ENCODE measurements at places on chromosomes 7 and 10.

DNA sequence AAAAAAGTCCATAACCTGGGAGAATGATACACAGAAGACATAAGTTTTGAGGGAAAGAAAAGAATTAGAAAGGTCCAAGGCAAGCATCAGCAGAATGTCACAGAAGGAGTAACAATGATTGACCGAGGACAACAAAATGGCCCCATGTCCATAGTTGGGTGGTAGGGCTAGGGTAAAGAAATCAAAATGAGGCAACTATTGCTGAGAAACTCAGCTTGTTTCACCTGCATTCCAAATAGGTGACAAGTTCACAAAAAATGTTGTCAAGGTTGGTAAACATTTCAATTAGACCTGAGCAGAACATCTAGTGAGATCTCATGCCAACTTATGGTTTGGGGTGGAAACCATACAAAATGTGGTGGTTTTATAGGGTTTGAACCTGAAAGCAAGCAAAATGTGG lies 22.8 kb upstream of the DLX6 start:
- no peak for DNase-seq
- H3K27me3 ChIP-seq, result peaks cover 13% of the 10 kb centered on the region
- H3K4me3 ChIP-seq, result no peak overlapping the region

DNA sequence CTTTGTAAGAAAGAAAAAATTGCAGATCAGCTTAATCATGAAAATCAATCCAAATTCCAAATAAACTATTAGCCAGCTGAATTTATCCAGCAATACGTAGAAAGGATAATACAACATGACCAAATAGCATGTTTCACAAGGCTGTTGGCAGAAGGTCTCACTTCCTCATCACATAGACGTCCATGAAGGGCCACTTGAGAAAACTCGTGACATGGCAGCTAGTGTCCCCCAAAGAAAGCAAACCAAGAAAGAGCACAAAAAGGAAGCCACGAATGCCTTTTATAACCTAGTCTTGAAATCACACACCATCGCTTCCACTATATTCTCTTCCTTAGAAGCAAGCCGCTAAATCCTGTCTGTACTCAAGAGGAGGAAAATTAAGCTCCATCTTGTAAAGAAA lies 105.6 kb upstream of the NRBF2 start:
- H3K4me1 ChIP-seq, result no peaks in the 10 kb centered on the region
- H3K27ac ChIP-seq, result no peak overlapping the region
- H3K4me3 ChIP-seq, result no peak overlapping the region
- no peaks in the 10 kb centered on the region for H3K36me3 ChIP-seq
- DNase-seq, result no peak

- no peak overlapping the region for H3K27ac ChIP-seq
- DNase-seq, result no peak
Measured at GRCh38 chr7:137471128-137471527, 127.6 kb upstream of the PTN start.

DNA sequence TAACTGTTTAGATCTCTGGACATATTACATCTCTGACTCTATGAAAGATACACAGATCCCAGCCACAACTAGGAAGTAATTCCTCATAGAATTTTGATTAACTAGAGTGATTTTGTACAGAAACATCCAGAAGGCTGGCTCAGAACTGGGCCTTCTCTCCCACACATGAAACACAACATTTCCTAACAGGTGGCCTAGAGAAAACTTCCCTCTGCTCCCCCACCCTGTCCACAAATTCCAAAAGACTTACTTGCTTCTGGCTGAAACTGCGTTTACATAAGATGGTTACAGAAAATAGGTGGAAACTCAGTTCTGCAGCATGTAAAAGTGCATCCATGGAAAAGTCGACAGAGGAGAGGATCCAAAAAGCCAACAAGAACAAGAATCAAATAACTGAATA lies 132.9 kb downstream of the FZD1 start:
- no peaks in the 10 kb centered on the region for H3K4me1 ChIP-seq
- H3K4me3 ChIP-seq, result no peak overlapping the region
- H3K36me3 ChIP-seq, result no peaks in the 10 kb centered on the region
- H3K27ac ChIP-seq, result no peak overlapping the region
- H3K27me3 ChIP-seq, result no peaks in the 10 kb centered on the region
- DNase-seq, result no peak

DNA sequence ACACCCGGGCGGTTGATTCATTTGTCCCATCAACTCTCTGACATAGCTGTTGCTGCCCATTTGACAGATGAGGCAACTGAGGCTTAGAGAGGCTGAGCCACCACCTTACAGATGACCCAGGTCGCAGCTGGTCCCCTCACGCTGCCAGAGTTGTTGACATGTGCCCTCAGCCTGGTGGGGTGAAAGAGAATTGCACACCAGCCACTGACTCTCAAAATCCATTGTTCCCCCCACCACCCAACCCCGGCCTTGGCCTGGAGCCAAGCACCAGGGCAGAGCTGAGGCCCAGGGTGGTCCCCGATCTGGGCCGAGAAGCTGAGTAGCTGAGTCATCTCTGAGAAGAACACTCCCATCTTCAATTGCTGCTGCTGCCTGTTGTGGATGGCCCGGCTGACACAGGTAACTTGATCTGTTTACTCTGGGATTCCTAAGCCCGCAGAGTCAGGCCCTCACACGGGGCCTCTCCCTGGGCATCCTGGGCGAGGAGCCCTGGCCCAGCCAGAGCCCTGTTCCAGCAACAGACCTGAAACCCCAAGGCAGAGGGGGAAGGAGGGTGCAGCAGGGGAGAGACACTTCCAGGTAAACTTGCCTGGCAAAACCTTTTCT lies 27.5 kb downstream of the PVRIG start:
- no peaks in the 10 kb centered on the region for H3K36me3 ChIP-seq
- no peak overlapping the region for H3K27ac ChIP-seq
- peak; percentile 3 for DNase-seq
- H3K27me3 ChIP-seq, result no peaks in the 10 kb centered on the region
- no peaks in the 10 kb centered on the region for H3K4me1 ChIP-seq

DNA sequence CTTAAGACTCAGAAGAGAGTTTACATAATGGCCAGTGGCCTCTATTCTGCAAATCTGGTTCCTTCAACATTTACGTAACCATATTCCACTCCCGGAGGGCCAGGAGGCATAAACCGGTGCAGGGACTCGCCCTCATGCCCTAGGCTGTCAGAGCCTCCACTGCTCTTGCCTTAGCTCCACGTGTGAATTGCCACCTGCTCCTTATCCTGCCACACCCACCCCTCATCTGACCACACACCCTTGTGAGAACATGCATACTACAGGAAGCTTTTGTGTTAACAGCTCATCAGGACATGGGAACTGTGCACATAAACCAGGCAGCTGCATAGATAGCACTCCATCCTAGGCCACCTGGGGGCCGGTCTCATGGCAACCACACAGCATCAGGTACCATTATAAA lies 146.7 kb upstream of the PFKP start:
- H3K4me1 ChIP-seq, result peaks cover 12% of the 10 kb centered on the region
- H3K4me3 ChIP-seq, result no peak overlapping the region

GRCh38 chr7:104793066-104793465 lies 220.9 kb upstream of the KMT2E start:
- H3K27me3 ChIP-seq, result no peaks in the 10 kb centered on the region
- no peak overlapping the region for H3K4me3 ChIP-seq
- no peaks in the 10 kb centered on the region for H3K36me3 ChIP-seq
- peaks cover 29% of the 10 kb centered on the region for H3K4me1 ChIP-seq
- DNase-seq, result no peak

DNA sequence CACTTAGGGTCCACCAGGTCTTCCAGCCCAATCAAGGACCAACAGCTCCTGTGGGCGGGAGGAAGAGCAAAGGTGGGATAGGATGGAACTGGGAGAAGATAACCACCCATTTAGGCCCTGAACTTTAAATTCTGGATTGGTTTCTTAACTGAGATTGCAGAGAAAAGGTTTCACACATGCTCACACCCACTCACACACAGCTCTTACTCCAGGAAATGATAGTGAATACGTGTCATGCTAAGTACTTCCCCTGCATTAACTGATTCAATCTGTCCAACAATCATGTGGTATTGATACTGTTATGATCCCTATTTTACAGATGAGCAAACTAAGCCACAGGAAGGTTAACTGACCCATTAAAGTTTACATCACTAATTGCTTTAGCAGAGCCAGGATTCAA lies 4.6 kb upstream of the CYP3A4 start:
- no peaks in the 10 kb centered on the region for H3K4me1 ChIP-seq
- peaks cover 2% of the 10 kb centered on the region for H3K27me3 ChIP-seq
- no peak overlapping the region for H3K27ac ChIP-seq
- no peak for DNase-seq

DNA sequence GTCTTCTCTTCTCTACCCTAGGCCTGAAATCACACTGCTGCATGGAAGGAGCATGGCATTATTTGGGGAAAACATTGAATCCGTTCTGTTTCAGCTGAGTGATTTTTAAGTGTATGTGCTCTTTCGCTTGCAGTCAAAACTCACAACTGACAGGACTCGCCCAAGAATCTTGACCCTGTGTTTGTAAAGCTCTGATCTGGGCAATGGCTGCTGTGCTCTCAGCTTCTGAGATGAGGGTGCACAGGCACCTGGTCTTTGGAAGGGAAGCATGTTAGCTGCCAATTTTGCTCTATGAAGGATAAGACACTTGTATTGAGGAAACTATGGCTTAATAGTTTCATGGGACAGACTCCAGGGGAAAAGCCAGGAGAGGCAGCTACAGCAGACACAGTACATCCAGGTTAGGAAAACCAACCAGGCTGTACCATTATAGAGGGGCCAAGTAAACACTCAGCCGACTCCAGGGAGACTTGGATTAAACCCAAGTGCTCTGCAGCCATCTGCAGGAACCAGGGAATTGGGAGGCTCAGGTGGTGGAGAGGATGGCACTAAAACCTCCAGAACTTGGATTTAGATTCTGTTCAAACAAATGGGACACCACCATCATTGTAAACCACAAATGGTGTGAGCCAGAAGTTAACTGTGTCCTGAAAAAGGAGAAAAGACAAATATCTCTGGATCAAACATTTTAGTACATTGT lies 43.3 kb downstream of the LYZL1 start:
- peaks cover 7% of the 10 kb centered on the region for H3K27me3 ChIP-seq
- H3K4me1 ChIP-seq, result no peaks in the 10 kb centered on the region
- no peaks in the 10 kb centered on the region for H3K36me3 ChIP-seq
- DNase-seq, result no peak
- H3K27ac ChIP-seq, result no peak overlapping the region

All from endothelial cell of umbilical vein (primary cell).